A549 (cell line): ENCODE measurements at places on chromosomes 2 and 18.
A peak's percentile ranks its signal among the peaks of the same experiment; 100 is the strongest.

DNA sequence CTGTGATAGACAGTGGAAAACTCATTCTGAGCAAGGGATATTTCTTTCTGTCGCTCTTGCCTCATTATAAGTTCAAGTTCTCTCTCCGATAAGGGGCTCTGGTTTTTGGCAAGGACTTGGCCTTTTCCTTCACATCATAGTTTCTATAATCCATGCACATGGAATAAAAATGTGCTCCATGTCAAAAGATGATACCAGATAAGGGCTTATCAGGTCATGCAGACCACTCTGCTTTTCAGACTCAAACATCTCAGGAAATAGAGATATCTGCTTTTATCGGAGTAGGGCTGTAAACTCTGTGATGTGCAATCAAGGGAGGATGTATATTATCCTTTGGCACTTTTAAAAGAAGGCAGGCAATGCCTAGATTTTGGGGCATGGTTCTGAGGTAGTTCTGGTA is 45.0 kb upstream of the DARS1 start:
- no peak for DNase-seq

GRCh38 chr18:21714474-21714873 is 9.9 kb upstream of the ABHD3 start:
- no peak for DNase-seq

DNA sequence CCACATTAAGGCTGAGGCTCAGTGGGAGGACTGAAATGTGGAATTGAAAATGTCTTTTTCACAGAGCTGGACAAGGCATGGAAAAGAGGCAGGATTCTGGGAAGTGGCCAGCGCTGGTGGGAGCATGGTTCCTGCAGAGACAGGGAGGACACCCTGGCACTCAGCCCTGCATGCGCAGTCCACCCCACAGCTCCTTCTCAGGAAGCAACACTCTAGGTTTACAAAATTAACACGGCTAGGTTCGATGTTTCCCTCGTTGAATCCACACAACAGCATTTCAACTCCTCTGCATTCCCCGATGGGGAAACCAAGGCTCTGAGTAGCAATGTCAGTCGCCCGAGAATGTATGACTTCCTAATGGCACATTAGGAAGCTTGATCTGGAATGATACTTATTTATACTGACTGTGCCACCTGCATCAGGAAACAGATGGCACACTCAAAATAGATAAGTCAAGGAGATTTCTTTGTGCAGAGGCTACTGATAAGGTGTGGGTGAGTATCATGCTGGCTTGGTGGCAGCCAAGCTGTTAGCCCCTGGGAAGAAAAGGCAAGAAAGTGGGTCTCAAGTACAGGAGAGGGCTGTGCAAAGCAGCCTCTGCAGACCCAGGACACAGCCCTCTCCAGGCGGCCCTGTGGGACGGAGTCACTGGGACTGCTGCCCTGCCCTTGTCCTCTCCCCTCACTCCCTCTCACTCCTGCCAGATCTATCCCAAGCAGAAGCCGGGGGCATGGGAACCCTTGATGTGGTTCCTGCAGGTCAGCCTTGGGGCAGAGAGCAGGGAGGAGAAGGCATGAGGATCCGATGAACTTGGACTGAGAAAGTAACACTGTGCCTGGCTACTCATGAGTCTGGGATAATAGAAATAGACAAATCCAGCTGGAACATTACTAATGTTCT is 158.4 kb upstream of the FHL2 start:
- DNase-seq, result no peak

GRCh38 chr18:80232030-80232429 is 15.3 kb downstream of the PARD6G start:
- DNase-seq, result no peak

GRCh38 chr2:48107326-48107925 is 201.1 kb upstream of the FBXO11 start:
- DNase-seq, result peak; percentile 67

DNA sequence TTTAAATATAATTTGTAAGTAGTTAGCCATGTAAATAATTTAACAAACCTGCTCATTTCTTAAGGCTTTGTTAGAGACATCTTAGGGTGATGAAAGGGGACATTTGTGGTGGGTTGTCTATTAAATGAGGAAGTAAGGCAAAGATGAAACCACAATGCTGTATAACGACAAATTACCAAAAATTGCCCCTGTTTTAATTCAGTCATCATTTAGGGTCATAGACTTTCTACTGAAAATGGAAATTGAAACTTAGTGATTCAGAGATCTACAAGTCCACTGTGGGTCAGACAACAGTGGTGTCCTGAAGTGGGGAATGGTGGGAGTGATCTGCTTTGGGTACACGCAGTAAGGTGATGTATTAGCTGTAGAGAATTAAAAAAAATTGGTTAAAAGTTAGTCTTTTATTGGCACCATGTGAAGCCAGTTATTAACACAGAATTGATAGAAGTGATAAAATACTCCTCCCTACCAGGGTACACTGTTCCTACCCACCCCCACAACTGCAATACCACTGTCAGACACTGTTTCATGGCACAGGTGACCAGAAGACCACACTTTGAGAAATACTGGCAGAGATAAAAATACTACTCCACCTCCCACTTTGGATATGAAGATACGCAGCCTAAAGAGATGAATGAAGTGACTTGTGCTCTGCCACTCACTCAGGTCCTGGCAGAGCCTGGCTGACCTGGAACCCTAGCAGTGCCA is 13.4 kb downstream of the CERS6 start:
- no peak for DNase-seq

GRCh38 chr2:62687636-62688035 is 17.9 kb upstream of the EHBP1 start:
- no peak for DNase-seq

- no peak for DNase-seq
These were observed 4.6 kb downstream of the INHA start for GRCh38 chr2:219576505-219577388.

GRCh38 chr2:96887493-96888012 is 17.7 kb upstream of the SEMA4C start:
- no peak for DNase-seq

DNA sequence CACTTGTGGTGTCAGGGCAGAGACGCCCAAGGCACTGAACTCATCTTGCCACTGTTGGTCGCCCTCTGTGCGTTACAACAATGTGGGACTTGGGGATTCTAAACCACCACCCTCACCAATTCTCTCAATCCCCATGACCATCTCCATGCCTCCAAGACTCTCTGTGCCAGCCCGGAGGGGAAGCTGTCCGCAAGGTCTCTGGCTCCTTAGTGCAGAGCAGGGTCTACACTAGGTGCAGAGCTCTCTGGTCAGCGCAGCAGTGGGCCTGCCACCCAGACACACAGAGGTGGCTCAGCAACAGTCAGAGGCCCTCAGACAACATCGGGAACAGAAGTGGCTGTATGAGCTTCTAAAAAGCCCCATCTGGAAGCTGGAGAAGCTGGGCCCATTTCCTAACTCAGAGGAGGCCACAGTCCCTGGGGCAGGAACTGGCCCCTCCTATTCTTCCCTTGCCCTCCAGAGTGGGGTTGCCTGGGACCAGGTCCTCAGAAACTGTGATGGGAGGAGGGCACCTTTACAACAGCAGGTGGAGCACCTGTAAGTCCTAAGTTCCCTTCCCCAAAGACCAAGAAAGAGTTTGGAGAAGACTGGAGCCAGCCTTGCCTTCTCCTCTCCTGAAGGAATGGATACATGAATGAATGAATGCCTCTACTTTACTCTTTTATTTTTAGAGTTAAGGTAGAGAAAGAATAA is 37.7 kb downstream of the SERTAD2 start:
- no peak for DNase-seq

GRCh38 chr18:74836296-74837139 is 238.8 kb downstream of the ZNF407 start:
- DNase-seq, result no peak

- no peak for DNase-seq
These were observed 18.3 kb downstream of the GYPC start for GRCh38 chr2:126674075-126674744.

- no peak for DNase-seq
These were observed 45.2 kb upstream of the NFU1 start for GRCh38 chr2:69482471-69482870.

GRCh38 chr2:226313060-226313459 is 486.6 kb downstream of the IRS1 start:
- no peak for DNase-seq

- DNase-seq, result no peak
These were observed 34.4 kb downstream of the VRK2 start for GRCh38 chr2:58081000-58081399.

DNA sequence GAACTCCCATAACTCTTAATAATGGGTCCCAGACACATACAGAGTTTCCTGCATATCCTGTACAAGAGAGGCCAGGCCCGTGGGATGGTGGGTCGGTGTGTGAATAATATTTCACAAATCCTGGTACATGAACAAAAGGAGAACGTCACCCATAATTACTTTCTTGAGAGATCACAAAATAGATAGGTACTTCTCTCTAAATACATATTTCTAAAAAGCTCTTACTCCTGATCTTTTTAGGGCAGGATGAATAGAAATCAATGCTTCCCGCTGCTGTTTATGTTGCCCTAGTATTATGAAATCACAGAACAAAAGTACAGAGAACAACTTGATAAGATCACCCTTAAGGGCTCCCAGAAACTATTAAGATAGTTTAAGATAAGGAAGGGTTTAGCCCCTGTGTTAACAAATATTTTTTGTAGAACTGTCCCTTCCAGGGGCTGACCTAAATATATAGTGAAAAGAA is 5.4 kb downstream of the IRS1 start:
- DNase-seq, result no peak

DNA sequence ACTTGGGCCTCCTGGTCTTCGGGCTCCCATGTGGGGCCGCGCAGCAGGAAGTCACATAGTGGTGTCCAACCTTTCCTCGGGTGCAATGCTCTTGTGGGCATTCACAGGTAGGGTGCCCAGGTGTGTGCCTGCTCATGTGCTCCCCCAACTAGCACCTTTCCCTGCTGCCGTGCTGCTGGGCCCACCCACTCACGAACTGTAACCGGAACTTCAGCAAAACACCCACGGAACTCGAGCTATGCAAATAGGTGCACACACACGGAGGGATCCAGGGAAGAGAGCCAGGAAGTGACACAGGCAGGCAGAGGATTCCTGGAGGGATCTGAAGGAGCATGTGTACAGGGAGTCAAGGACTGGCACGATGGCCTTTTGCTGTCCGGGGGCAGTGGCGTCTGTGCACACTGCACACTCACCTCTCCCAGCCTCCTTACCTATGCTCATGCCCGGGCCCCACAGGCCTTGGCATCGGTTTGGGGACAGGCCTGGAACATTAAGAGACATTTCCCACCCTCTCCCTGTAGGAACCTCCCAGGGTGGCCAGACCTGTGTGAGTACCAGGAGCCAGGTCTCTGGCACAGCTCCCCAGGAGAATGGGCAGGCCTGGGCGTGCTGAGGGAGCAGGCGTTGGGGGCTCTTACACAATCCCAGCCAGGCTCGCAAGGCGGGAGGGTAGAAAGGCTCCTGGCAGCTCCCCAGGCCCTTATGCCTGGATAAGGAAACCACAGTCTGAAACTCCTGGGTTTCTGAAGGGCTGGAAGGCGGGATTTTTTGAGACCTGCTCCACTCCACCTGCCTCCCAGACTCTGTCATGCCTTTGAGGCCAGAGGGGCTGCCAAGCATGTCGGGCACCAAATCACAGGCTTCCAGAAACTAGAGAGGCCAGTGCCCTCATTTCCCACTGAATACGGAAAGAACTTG is 6.6 kb upstream of the PTMA start:
- DNase-seq, result no peak

- peak; percentile 2 for DNase-seq
These were observed 121.1 kb upstream of the KLHL14 start for GRCh38 chr18:32893915-32894314.

- DNase-seq, result peak; percentile 83
These were observed 1.2 kb upstream of the DNAJB2 start for GRCh38 chr2:219277703-219278654.

DNA sequence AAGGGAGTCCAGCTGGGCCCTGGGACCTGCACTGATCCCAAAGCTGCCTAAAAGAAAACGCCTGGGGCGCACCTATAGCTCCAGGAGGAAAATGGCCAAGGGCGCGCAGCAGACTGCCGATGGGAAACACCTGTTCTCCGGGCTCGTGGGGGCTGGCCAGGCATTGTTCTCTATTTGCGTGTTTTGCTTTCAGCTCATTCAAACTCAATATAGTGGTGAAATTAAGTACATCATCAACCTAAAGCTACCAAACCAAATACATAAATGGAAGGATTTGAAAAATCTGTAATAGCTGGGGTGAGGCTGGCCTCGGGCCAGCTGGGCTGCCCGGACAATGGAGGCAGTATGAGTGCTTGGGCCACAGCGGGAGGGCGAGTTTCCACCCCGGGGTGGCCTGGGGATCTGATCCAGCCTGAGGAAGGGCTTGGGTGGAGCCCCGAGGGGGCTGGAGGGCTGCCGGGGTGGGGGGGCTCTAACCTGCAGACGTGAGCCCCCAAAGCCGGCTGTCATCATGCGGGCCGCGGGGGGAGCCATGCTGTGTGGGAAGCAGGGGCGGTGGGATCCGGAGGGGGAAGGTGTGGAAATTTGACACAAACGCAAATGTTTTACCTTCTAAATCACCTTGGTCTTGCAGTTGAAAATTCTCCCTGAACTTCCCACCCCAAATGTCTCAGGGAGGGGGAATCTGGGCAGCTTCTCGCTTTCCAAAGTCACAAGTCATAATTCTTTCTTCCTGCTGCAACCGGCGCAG is 77.6 kb downstream of the ASB1 start:
- DNase-seq, result no peak

- DNase-seq, result no peak
These were observed 24.4 kb upstream of the KIDINS220 start for GRCh38 chr2:8861797-8862196.
